ENCODE measurements at places on chromosomes 5 and 9. TPM values are rescaled to one million over a fixed set of nuclear protein-coding genes. Genes with fewer than 3 reads are reported as not detected.

The ZNF462 gene
- 32.4 TPM for total RNA-seq

The TAF11L5 gene
- not detected for total RNA-seq

The ORM1 gene
- total RNA-seq = not detected

GRCh38 chr5:39021413-39021812 lies 52.8 kb downstream of the RICTOR start:
- DNase-seq = no peak

GRCh38 chr5:89878140-89879132 lies 531.1 kb downstream of the CETN3 start:
- peak; percentile 76 for DNase-seq

Measured in fibroblast of villous mesenchyme (primary cell).